ENCODE measurements at places on chromosomes 7 and 10. TPM values are rescaled to one million over a fixed set of nuclear protein-coding genes. Genes with fewer than 3 reads are reported as not detected.

GRCh38 chr10:127498087-127498486 lies 51.0 kb upstream of the NPS start:
- DNase-seq = no peak

- DNase-seq = no peak
Measured at GRCh38 chr7:117001283-117001682, 48.0 kb downstream of the ST7 start.

DNA sequence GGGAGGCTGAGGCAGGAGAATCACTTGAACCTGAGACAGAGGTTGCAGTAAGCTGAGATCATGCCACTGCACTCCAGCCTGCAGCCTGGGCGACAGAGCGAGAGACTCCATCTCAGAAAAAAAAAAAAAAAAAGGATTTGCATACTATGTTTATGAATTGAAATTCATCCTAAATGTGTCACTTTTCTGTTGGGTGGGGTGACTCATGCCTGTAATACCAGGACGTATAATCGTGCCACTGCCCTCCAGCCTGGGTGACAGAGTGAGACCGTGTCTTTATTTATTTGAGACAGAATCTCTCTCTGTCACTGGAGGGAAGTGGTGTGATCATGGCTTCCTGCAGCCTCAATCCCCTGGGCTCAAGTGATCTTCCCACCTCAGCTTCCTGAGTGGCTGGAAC lies 5.8 kb downstream of the ZNF212 start:
- peak; percentile 75 for DNase-seq

The VSTM4 gene
- not detected for total RNA-seq

The IQCE gene
- total RNA-seq = 9.4 TPM

The FBXW4 gene
- total RNA-seq = 40.4 TPM

- DNase-seq = no peak
Measured at GRCh38 chr7:119572541-119572940, 700.4 kb upstream of the KCND2 start.

The GNGT1 gene
- total RNA-seq = not detected

- DNase-seq = no peak
Measured at GRCh38 chr10:88245974-88246511, 337.1 kb downstream of the RNLS start.

The SFXN4 gene
- 46.1 TPM for total RNA-seq

- no peak for DNase-seq
Measured at GRCh38 chr7:44280636-44280992, 44.8 kb downstream of the CAMK2B start.

DNA sequence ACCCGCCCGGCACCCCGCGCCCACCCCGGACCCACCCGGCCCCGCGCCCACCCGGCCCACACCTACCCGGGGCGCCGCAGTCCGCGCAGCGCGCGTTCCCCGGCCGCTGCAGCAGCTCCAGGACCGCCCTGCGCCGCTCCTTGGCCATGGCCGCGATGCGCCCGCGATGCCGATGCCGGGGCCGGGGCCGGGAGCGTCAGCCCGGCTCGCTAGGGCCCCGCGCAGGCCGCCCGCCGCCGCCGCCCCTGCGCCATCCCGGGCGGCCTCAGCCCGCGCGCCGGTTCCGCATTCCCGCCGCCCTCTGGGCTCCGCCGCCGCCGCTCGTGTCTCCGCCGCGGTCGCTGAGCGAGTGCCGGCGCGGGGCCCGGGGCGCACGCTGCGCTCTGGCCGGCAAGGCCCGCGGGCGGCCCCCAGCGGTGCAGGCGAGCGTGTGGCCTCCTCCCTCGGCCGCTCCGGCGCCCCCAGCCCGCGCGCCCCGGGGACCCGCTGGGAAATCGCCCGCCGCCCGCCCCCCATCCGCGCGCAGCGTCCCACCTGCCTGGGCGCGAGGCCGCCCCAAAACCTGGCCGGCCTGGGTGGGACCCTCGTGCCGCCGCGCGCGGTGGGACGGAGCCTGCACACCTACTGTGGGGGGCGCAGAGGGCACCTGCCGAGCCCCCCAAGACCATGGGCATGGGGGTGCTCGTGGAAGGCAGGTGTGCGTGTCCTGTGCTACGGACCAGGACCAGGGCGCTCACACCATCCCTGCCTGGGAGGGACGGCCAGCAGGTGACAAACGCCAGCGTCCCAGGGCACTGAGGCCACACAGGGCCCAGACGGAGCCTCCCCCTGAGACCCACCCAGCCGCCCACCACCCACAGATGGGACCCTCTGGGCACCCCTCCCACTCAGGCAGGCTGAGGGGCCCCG lies at the start of gene ADAP1:
Gene ADAP1 (minus strand): TSS at position 351 of the 909 bp plus-strand sequence. CDS start 203 bp downstream, at position 148.
- DNase-seq = peak; percentile 54

- peak; percentile 80 for DNase-seq
Measured at GRCh38 chr10:69639291-69640195, 9.5 kb downstream of the FAM241B start.

- DNase-seq = no peak
Measured at GRCh38 chr7:31648288-31648687, 38.7 kb upstream of the PPP1R17 start.

The PTN gene
- not detected for total RNA-seq

GRCh38 chr7:73738220-73738611 lies 386 bp downstream of the ABHD11 start:
- DNase-seq = peak; percentile 72

The CUTC gene
- total RNA-seq = 21.6 TPM

GRCh38 chr10:131686781-131687420 lies 213.9 kb upstream of the PPP2R2D start:
- DNase-seq = no peak

GRCh38 chr10:73763343-73763742 lies 18.5 kb upstream of the CHCHD1 start:
- peak; percentile 66 for DNase-seq

Measured in activated naive CD4-positive, alpha-beta T cell treated with anti-CD3 and anti-CD28 coated beads for 36 hours (primary cell).